ENCODE measurements at places on chromosomes 11 and 22.

DNA sequence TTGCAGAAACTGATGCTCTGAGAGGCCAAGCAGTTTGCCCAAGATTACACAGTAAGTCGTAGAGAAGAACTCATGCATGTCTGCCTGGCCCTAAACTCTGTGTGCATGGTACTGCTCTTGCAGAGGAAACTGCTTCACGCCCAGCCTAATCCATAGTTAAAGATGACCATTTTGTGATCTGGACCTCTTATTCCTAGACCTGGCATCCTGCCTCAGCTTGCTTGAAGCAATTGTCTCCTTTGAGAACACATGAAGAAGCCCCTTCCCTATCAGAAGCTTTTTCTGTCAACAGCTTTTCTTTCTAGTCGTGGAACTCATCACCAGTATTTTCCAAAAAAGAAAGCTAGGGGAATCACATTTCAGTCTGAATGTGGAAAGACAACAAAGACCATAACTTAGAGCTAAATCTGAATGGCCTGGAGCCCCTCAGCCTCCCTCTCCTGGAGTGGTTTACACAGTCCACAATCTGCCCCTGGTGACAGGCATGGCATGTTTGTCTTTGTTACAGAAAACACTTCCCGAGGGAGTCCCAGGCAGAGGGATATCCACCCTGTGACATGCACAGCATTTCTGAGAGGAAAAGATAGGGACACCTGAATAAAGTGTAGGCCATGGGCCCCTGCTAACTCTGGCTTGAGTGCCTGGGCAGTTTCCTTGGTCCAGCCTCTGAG is 2.9 kb upstream of the FZD4 start:
- no peak for DNase-seq

GRCh38 chr11:86916330-86916729 is 38.9 kb downstream of the FZD4 start:
- DNase-seq: no peak

DNA sequence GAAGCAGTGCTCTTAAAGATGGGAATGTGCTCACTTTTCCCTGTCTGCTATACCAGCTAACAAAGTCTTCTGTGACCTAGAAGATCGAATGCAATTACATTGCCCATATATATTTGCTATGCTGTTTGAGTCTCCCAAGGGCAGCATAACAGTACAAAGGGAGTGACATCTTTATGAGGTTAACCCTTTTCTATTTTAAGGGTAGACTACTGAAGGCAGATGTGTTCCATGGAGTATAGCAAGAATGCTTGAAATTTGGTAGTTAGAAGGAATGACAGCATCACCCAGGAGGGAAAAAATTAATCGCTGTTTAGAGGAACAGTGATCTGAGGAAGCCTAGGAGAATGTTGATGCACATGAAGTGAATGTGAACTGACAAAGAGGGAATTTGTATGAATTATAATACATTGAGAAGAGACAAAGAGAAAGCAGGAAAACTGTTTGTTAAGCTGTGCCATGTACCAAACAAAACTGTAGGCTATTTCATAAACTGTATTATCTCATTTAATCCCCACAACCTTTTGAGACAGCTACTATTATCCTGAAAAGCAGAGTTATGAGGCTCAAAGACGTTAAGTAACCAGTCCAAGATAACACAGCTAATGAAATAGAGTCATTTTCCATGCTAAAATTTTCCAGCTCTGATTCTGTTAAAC is 13.0 kb downstream of the MAML2 start:
- no peak for DNase-seq

DNA sequence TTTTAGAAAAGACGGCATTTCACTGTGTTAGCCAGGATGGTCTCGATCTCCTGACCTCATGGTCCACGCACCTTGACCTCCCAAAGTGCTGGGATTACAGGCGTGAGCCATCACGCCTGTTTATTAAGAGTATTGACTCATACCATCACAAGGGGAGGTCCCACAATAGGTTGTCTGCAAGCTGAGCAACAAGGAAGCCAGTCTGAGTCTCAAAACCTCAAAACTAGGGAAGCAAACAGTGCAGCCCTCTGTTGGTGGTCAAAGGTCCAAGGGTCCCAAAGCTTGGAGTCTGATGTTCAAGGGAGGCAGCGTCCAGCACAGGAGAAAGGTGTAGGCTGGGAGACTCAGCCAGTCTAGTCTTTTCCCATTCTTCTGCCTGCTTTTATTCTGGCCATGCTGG is 32.8 kb upstream of the LDLRAD3 start:
- DNase-seq: no peak

DNA sequence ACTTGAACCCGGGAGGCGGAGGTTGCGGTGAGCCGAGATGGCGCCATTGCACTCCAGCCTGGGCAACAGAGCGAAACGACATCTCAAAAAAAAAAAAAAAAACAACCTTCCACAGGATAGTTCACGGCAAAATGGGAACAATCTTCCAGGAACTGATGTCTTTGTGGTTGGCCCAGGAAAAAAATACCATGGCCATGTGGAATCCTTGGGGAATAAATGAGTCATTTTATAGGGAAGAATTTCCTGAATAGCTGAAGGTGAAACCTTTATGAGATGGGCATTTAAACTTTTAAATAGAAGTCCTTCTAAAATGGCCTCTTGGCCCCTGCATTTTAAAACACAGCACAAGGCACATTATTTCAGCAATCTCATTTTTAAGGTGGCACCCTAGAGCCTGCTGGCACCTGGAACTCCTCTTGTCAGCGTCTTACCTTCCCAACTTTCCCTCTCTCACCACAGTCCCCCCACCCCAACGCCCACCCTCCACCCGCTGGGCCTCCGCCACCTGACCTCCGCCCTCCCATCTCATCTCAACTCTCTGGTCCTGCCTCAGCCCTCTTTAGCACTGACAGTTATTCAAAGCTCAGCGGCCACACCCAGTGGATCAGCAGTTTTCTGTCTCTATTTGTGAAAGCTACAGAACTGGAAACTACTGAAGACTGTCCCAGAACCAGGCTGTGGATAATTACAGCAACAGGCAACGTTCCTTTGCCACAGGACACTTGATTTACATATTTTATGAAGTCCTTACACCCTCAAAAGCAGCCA is 43.1 kb downstream of the SCGB1A1 start:
- no peak for DNase-seq

DNA sequence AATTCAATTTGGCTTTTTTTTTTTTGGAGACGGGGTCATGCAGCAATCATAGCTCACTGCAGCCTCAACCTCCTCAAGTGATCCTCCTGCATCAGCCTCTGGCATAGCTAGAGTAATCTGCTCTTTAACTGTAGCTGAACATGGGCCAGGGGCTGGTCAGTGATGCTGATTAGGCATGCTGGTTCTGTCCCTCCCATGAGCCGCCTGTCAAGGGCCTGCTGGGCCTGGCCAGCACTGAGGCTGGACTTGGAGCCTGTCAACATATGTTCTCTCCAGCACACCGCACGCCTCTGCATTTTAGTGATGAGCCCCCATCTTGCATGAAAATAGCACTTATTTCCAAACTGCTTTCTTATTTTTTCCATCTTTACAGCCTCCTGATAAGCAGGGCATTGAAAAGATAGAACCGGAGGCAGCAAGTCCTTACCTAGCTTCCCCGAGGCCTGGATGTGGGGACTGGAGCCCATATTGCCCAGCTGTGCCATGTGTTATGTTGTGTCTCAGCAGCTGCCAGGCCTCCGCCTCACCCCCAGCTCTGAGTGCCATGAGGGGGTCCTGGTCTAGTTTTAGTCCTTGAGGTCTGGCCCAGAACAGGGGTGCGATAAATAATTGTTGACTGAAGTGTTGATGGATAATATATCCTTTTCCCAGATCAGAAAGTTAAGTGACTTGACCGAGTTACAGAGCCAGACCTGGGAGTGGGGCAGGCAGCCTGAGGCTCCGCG is 80.0 kb downstream of the CTTN start:
- no peak for DNase-seq

DNA sequence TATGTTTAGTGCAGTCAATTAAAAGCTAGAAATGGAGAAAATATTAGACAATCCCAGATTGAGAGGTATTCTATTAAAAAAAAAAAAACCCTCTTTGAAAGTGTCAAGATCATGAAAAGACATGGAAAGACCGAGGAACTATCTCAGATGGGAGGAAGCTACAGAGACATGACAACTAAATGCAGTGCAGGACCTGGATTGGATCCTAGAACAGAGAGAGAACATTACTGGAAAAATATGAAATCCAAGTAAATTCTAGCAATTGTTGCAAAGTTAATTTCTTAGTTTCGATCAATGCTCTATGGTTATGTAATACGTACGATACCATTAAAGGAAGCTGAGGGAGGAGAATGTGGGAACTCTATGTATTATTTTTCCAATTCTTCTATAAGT is 43.2 kb downstream of the SLC1A2 start:
- no peak for DNase-seq

DNA sequence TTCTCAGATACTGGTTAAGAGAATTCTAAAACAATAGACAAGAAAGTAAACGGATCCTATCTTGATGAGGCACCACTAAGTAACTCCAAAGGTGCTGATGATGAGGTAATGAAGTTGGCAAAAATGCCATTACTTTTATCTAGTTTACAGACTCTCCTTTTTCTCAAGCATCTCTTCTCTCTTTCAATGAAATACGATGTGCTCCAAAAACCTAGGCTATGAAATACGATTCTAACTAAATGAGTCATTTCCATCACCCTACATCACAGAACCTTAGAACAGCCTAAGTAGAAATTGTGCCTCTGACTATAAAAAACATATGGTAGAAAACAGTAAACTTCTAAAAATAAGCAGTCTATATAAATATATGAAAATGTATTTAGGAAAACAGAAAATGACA is 58.9 kb upstream of the ARHGAP32 start:
- no peak for DNase-seq

- no peak for DNase-seq
Measured at GRCh38 chr11:198236-198806, 5.4 kb downstream of the SCGB1C1 start.

DNA sequence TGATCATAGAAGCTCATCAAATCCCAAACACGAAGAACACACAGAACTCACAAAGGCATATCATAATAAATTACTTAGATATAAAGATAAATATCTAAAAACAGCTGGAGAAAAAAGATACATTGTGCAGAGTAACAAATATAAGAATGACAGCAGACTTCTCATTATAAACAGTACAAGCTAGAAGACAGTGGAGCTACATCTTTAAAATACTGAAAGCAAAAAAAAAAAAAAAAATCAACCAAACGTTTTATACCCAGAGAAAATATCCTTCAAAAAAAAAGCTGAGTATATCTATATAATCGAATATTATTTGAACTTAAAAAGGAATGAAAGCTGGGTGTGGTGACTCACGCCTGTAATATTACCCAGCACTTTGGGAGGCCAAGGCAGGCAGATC is 90.0 kb downstream of the SBF2 start:
- DNase-seq: no peak

- no peak for DNase-seq
Measured at GRCh38 chr11:2265854-2266585, 4.4 kb downstream of the ASCL2 start.

- no peak for DNase-seq
Measured at GRCh38 chr11:36186340-36187175, 102.7 kb downstream of the COMMD9 start.

DNA sequence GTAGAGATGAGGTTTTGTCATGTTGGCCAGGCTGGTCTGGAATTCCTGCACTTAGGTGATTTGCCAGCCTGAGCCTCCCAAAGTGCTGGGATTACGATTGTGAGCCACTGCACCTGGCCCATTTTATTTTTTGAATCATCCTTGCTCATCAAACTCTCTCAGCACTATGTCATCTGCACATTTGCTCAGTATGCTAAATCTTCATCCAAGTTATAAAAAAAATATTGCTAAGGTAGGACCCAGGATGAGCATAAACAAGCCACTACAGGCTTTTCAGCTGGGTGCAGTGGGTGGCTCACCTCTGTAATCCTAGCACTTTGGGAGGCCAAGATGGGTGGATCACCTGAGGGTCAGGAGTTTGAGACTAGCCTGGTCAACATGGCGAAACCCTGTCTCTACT is 510.1 kb upstream of the LARGE1 start:
- DNase-seq: no peak

- DNase-seq: no peak
Measured at GRCh38 chr11:32829157-32829679, 509 bp upstream of the PRRG4 start.

DNA sequence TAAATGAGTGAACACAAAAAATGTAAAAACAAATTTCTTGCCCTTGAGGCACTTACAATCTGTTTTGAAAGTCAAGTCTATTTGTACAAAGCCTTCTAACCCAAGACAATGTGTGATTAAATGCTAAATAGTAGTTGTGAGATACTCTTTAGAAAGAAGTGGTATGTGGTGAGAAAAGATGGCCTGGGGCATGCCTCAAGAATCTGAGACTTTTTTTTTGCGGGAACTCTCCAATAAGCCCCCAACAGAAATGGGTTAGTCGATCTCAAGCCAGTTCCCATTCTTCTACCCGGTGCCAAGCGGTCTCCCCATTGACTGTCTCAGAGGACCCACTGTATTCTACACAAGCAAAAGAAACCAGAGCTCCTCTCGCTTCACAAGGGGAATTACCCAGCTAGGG is 26.9 kb upstream of the TBCEL start:
- DNase-seq: no peak

DNA sequence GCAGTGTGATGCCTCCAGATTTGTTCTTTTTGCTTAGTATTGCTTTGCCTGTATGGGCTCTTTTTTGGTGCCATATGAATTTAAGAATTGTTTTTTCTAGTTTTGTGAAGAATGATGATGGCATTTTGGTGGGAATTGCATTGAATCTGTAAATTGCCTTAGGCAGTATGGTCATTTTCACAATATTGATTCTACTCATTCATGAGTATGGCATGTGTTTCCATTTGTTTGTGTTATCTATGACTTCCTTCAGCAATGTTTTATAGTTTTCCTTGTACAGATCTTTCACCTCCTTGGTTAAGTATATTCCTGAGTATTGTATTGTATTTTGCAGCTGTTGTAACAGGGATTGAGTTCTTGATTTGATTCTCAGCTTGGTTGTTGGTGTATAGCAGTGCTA is 18.3 kb upstream of the ZBED5 start:
- no peak for DNase-seq

DNA sequence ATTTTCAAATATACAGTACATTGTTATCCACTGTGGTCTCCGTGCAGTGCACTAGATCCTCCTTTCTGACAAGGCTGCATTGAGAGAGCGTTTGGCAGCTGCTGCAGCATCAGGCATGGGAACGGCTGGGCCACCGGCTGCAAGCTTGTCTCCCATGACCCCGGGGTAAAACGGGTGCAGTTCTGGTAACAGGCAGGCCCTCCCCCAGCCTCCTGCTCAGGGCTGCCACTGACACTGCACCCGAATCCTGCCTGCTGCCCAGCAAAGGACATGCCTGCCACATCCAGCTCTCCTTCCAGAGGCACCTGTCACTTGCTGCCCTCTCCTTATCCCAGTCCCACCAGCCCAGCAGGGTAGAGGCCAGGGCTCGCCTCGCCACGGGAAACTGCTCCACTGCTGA is 124.5 kb upstream of the TMEM45B start:
- DNase-seq: no peak

- DNase-seq: no peak
Measured at GRCh38 chr11:129508163-129508562, 132.5 kb downstream of the BARX2 start.

Data from stimulated activated CD4-positive, alpha-beta T cell treated with anti-CD3 and anti-CD28 coated beads, Interleukin-4, amount 100 ng/mL, for 1 hour (primary cell).